ENCODE measurements at places on chromosomes 5 and 9.

DNA sequence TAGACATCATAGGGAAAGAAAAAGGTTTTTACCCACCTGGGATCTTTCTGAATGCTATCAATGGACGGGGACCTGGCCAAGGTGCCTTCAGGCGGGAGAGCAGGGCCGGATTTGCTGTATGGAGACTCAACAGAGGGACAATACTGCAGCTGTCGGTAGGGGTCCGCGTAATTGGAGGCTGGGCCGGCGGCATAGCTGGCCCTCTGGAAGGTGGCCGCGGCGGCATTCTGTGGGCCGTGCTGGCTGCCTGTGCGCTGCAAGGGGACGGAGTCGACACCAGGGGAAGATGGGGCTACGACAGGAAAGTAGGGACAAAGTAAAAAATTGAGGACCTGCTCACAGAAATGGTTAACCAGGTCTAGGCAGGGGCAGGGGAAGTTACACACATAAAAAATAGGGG, 557.9 kb downstream of the CTNND2 start:
- no peak for DNase-seq

DNA sequence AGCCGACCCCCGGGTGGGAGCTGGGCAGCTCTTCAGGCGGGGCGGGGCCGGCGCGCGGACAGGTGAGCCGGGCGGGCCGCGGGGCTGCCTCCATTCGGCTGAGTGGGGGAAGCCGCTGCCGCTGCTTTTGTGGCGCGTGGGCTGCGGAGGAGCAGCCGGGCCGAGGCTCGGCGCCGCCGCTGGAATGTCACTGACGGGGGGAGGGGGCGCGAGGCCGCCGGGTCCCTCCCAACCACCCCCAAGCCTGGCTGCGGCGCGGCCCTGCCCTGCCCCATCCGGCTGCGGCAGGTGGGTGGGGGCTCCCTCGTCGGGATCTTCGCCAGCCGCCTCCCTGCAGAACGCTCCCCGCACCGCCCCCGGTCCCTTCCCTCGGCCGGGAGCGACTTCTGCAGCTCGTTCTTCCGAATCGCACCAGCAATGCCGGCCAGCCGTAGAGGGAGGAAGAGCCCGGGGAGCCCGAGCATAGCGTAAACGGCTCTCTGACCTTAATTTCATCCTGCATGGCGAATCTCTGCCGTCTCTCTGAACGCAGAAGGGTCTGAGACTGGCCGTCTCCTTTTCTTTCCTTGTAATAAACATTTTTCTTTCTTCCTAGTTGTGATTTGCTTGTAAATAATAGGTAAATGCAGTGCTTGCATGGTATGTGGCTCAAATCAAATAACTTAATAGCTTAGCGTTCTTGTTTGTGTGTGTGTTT, 505 bp downstream of the SPTAN1 start:
- peak; percentile 29 for DNase-seq

- no peak for DNase-seq
Observed at GRCh38 chr9:107485458-107486043, 4.0 kb downstream of the KLF4 start.

- DNase-seq: no peak
Observed at GRCh38 chr9:124802426-124802825, 25.5 kb downstream of the OLFML2A start.

DNA sequence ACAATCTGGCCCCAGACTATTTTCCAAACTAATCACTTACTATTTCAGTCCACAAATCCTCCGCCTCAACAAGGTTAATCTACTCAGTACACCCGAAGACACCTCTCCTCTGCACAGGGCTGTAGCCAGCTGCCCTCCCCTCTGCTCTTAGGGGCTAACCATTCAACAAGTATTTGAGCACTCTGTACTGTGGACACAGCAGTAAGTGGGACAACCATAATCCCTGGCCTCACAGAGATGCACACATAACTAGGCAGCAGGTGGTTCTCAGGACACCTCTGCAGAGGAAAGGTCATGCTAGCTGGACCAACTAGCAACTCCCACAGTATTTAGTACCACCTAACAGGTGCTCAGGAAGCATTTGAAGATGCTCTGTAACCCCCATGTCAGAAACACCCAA, 5.5 kb downstream of the CAMSAP1 start:
- no peak for DNase-seq

- no peak for DNase-seq
Observed at GRCh38 chr5:56155992-56156584, 77.0 kb downstream of the ANKRD55 start.

All from NCI-H1092 (cell line).